Activated CD4-positive, alpha-beta T cell treated with anti-CD3 and anti-CD28 coated beads, Interleukin-2, amount 50 U/mL, for 1 hour (primary cell): ENCODE measurements at places on chromosomes 3 and 15.

- no peak for DNase-seq
Observed at GRCh38 chr15:92059036-92059970, 205.8 kb downstream of the SLCO3A1 start.

GRCh38 chr3:46668591-46668990, 24.9 kb downstream of the ALS2CL start:
- DNase-seq = no peak

- no peak for DNase-seq
Observed at GRCh38 chr15:67132276-67132675, 66.9 kb downstream of the SMAD3 start.

DNA sequence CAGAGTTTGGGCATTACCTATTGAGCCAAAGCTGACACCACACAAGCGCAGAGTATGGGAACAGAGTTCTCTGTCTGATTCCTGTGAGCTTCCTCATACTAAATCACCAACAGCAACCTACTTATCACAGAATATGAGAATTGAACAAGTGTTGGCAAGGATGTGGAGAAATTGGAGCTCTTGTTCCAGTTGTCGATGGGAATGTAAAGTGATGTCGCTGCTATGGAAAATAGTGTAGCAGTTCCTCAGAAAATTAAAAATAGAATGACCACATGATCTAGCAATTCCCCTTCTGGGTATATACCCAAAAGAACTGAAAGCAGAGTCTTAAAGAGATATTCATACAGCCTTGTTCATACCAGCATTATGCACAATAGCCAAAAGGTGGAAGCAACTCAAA, 33.4 kb downstream of the CD86 start:
- DNase-seq = no peak

DNA sequence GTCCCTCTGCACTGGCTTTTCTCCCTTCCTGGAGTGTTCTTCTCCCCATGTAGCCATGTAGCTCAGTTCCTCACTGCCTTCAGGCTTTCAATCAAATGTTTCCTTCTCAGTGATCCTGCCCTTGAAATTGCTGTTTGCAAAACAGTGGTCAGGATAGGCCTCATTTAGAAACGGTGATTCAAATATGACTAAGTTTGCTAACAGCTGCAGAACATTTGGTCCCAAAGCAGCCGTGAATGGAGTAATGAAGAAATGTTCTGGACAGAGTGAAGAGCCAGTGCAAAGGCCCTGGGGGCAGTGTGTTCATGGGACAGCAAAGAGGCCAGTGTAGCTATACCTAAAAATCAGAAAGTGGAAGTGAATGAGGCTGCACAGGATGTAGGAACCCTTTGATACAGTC, 223.4 kb downstream of the FEZF2 start:
- DNase-seq = no peak

- no peak for DNase-seq
Observed at GRCh38 chr3:113628788-113629187, 67.7 kb downstream of the USF3 start.

- no peak for DNase-seq
Observed at GRCh38 chr3:57199895-57200297, at the start of gene HESX1. Gene HESX1, minus strand, starts transcription at chr3:57199978. Its CDS starts 60 bp downstream, at chr3:57199918.

DNA sequence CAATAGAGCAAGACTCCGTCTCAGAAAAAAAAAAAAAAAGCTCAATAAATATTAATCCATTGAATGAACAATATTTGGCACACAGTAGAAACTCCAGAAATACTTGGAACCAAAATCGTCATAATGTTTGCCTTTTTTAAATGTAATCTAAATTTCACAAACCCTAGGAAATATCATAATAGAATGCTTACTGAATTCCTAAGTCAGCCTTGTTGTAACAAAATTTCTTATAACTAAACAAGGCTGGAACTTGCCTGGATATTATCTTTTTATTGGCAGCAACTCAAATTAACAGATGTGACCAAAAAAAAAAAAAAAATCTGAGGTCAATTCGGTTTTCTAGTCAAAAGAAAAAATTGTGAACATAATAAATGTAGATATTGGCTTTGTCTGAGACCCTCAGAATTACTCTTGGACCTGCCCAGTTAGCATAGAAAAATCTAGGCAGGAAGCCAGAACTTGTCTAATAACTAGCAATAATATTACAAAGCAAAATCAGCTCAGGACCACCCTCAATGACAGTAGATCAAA, 33.3 kb downstream of the GABPB1 start:
- no peak for DNase-seq

DNA sequence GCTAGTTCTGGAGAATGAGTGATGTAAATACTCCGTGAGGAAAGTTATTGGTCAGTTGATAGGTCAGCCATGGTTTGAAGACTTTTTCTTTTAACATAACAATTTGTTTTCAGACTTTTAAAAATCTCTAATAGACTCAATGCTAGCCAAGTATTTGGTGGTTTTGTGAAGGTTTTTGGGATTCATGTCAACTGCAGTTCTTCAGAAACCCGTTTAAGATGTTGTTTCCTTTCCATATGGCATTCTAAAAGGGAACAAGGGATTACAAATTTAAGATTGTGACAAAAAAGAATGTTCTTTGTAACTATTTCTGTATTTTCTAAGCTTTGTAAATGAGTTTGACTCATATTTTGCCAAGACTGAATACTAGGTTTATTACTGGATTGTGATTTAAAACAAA, 281.7 kb upstream of the COL8A1 start:
- DNase-seq = no peak

- no peak for DNase-seq
Observed at GRCh38 chr15:42375941-42376340, 16.6 kb downstream of the CAPN3 start.

DNA sequence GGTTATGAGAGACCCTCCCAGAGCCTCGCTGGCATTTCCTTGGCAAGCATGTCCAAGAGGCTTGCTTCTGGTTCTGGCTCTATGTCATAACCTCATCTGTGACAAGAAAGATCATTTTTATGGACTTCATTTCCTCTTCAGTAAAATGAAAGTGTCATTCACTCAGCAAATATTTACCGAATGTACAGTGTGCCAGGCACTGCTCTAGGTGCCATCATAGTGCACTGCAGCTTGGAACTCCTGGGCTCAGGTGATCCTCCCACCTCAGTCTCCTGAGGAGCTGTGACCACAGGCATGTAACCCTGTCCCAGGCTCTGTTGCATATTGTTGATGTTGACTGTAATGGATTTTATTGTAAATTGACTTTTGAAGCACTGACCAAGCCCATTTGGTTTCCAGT, 18.7 kb upstream of the ITPKA start:
- DNase-seq = no peak

GRCh38 chr15:35289024-35289617, 204.0 kb upstream of the NANOGP8 start:
- no peak for DNase-seq
